ENCODE measurements at places on chromosomes 12 and 14.
A peak's percentile ranks its signal among the peaks of the same experiment; 100 is the strongest.

GRCh38 chr12:32332446-32332845 lies 66.9 kb upstream of the FGD4 start:
- no peak for DNase-seq

DNA sequence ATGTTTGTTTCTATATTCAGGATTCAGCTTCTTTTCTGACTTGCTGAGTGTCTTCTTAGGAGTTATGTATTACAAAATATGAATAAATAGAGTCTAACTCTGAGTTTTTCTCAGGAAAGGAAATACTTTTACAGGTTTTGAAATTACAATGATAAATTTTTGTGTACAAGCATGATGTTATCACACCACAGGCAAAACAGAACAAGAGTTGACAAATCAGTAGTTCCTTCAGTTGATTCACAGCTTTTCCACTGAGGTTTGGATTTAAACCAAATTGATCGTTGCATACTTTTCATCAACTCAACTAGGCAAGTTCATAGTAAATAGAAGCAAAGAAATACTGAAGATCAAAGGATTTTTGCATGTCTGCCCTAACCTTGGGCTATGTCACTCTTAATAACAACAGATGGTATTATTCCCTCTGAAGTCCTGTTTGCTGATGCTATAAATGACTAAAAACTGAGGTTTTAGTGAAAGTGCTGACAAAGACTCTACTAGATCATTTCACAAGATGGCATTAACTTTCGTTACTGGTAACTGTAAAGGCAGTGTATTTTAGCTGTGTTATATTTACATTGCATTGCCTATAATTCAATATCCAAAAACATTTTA lies 520.2 kb downstream of the FLRT2 start:
- no peak for DNase-seq

DNA sequence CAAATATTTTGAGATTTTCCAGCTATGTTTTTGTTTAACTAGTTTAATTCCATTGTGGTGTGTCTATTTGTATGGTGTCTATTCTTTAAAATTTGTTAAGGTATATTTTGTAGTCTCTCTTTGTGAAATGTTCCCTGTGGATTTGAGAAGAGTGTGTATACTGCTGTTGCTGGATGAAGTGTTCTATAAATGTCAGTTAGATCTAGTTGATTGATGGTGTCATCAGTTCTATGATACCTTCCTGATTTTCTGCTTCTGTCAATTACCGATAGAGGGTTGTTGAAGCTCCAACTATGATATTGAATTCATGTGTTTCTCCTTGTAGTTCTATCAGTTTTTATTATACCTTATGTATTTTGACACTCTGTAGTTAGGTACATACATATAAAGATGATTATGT lies 53.1 kb downstream of the FUT8 start:
- DNase-seq: no peak

DNA sequence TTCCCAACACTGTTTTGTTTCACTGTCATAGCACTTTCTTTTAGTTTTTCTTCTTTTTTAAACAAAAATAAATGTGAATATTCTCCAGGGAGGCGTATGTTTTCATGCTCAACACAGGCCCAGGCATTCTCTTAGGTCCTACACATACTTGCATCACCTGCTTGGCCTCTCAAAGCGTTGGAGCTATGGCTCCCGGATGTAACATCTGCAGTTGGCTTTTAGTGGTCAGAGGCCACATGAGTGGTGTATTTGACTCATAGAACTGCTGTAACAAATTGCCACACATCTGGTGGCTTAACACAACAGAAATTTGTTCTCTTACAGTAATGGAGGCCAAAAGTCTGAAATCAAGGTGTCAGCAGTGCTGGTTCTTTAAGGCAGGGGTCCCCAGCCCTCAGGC lies 44.6 kb upstream of the VRK1 start:
- DNase-seq: no peak

DNA sequence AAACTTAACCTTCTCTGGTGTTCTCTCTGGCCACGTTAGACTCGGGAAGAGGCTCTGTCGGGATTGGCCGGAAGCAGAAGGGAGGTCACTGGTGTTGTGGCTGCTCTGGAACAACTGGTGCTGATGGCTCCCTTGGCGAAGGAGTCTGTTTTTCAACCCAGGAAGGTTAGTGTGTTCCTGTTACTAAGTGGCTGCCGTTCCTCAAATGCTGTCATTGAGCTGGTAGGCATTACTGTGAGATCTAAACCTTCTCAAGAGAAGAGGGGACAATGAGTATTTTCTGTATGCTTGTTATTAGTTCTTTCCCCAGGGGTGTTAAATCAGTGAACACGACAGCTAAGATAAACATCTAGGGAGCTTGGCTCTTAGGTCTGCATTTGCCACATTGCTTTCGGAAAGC lies 18.3 kb downstream of the POP5 start:
- no peak for DNase-seq

GRCh38 chr14:65731933-65732506 lies 319.5 kb downstream of the FUT8 start:
- DNase-seq: no peak

- no peak for DNase-seq
Measured at GRCh38 chr12:40261937-40262336, 37.1 kb downstream of the LRRK2 start.

GRCh38 chr14:73944432-73945158 lies 5.3 kb downstream of the FAM161B start:
- DNase-seq: no peak

DNA sequence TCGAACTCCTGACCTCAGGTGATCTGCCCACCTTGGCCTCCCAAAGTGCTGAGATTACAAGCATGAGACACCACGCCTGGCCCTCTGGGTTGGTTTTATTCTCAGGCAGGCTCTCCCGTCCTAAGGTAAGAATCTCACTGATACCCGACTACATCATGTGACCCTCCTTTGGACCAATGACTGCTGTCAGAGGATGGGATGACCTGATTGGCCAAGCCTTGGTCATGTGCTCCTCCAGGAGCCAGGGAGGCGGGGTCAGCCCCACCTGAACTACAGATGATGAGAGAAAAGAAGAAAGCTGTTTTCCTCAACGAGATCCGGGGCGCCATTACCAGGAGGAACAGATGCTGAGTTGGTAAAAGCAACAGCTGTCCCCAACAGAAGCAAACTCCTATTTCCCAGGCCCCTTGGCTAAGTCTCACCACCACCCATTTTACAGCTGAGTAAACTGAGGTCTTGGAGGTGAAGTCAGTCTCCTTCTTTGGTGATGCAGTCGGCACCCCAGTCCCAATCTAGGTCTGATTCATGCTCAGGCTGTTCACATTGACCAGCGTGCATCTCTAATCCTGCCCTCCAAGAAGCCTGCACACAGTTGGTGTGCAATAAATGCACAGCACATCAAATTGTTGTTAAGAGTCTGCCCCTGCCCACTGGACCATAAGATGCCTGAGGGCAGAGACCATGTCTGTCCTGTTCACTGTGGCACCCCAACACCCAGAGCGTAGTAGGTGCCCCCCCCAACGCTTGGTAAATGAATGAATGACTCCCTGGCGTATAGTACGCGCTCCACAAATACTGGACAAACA lies 118.8 kb downstream of the SCARB1 start:
- DNase-seq: peak; percentile 19

DNA sequence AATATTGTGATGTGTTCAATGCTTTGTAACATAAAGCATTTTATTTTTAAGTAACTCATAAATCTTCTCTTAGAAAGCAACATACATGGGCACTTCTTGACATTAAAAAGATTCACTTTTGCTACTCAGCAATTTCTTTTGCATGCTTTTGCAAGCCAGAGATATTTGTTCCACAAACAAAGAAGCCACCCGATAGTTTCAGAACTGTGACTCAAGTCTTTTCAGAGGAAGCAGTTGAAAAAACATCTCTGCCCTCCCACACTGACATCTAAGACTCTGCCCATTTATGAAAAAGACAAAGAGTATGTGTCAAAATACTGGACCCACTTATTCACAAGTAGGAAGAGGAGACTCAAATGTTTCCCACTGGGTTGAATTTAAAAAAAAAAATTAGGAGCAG lies 7.5 kb downstream of the APPL2 start:
- DNase-seq: no peak

GRCh38 chr14:93014058-93015023 lies 91.4 kb downstream of the CHGA start:
- no peak for DNase-seq

DNA sequence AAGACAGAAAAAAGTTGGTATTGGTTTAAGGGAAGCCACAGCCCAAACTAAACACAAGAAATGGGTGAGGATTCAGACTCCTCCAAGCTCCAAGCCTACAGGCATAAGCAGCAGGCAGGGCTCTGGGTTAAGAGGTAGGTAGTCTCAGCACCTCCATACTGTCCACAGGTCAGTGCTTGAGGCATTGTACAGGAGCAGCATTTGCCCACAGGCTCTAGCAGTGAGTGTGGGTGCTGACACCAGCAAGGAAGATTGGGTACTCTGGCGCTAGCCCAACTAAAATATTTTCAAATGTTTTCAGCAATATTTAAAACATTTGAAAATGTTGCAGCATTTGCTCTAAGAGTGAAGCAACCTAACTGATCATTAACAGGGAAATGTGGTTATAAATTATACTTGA lies 33.1 kb downstream of the FERMT2 start:
- DNase-seq: no peak

Measured in upper lobe of left lung (tissue), 6 donors.